ENCODE measurements at places on chromosomes 2 and 18. TPM values are rescaled to one million over a fixed set of nuclear protein-coding genes. Genes with fewer than 3 reads are reported as not detected.

The KIF1A gene
- 0.22 TPM for polyA plus RNA-seq

DNA sequence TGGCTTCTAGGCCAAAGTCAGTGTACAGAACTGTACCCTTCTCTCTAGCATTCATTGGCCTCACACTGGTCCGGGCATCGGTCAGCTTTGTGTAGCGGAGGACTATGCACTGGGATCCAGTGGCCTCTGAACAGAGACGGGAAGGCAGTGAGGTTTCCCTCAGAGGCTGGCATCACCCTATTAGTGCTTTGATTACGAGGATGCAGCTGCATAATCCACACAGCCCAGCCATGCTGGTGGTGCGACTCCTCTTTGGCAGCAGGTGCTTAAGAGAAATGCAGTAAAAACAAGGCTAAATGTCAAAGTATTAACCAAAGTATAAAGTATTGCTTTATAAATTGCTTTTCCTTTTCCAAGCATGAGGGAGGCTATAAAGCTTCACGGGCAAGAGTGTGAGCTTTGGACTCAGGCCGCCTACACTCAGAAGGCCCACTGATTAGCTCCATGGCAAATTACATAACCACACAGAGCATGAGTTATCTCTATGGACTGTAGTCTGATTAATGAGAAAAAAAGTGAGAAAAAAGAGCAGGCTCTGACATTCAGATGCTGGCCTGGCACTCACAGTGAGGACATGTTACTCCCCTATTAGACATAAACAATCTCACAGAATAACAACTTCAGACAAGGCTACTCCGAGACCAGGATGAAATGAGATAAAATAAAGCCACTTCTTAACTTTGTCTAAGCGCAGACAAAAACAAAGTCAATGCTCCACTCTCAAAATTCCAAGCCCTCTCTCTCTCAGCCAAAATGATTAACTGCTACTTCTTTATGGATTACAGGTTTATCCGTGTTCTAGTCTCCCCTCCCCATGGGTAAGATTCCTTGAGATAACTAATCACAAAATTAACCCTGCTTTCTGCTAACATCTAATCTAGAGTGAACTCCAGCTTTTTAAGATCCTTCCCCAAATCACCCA is 6.4 kb upstream of the CRYGC start:
- DNase-seq: no peak

The ELAC1 gene
- 13.1 TPM for polyA plus RNA-seq

The DUSP2 gene
- polyA plus RNA-seq: 3.1 TPM

- peak; percentile 55 for DNase-seq
Observed at GRCh38 chr18:9779630-9780029, 71.5 kb downstream of the RAB31 start.

The TGFA gene
- 9.7 TPM for polyA plus RNA-seq

DNA sequence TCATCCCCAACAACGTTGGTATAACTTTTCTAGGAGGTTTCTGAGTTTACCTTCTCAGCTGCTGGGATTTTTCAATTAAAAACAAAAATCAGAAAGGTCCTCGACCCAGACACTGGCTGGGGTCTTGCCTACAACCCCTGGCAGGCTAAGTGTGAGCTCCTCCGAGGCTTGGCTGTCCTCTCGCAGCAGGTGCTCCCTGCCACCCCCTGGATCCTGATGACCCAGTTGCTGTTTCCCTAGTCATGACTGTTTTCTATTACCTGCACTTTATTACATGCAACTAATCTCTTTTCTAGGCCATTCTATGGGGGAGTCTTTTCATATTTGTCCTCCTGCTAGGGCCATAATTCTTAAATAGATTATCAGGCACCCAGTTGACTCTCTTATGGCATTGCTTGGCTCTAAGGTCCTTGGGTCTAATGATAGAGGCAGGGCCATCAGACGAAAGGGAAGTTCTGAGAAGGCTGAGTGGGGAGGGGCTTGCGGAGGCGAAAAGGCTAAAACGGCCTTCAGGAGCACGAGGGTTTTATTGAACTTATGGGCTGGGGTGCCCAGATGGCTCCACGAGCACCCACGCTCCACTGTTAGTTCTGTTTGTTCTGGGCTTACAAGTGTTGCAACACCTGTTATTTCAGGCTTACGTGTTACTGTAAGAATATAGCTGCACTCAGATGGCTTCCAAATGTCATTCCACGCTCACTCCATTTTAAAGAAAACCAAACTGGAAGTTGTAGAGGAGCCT is 166.0 kb downstream of the NCK2 start:
- DNase-seq: no peak

The DTNA gene
- 6.2 TPM for polyA plus RNA-seq

DNA sequence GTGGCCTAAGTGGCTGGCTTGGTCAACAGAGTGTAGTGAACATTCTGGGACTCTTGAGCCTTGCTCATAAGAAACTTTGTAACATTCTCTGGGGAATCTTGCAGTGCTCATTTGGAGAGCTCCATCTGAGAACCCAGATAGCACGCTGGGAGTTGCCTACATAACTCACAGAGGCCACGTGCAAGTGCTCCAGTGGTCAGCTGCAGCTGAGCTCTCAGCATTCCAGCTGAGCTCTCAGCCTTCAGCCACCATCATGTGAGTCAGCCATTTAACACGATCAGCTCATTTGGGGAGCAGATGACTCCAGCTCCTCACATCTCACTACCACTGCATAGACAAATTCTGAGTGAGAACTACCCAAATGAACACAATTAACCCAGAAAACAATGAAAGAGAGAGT is 25.5 kb upstream of the CTNNA2 start:
- no peak for DNase-seq

The EML6 gene
- polyA plus RNA-seq: 0.49 TPM

The PPP1R1C gene
- polyA plus RNA-seq: not detected

The RBMS1 gene
- polyA plus RNA-seq: 87.1 TPM

DNA sequence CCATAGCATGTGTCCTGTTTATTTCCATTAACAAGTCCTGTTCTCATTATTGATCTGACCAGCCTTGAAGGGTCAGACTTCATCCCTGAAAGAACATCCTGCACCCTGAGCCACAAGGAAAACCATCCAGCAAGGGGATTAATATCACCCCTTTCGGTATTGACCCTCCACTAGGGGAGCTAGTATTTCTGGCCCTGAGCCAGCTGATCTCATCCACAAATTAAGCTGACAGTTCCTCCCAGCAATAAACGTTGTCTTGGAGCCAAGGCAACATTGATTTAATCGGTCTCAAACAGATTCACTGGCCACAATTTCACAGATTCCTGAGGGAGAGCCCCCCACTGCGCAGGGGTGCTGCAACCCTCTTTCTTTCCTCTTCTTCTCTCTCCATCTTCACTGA is 353.1 kb upstream of the FANCL start:
- peak; percentile 15 for DNase-seq

DNA sequence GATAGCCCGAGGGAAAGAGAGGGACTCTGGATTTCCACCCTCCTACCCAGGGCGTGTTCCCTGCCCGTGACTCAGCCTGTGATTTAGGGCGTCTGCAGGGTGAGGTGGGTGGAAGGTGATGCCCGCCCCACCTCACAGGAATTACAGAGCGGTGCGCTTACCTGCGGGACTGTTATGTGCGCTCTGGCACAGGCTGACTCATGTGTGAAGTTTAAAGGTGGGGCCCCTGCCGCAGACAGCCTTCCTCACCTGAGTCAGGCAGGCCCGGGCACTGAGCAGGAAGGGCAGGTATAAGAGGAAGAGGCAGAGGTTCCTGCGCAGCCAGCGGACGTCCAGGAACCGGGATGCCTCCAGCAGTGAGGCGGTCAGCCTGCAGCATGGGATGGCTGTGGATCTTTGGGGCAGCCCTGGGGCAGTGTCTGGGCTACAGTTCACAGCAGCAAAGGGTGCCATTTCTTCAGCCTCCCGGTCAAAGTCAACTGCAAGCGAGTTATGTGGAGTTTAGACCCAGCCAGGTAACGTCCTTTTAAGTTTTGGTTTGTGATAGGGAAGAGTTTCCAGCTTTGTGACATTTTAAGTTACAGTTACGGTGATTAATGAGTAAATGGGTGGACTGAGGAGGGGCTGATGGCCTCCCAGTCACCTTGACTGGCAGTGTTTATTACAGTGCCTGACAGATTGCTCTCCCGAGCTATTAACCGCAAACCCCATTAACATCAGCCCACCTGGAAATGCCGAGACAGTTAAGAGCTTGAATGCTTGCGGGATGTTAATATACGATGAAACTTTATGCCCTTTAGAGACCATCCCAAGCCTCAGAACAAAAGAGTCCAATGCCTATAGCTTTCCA is 141.6 kb upstream of the TTC39C start:
- no peak for DNase-seq

The MAP3K20 gene
- 68.9 TPM for polyA plus RNA-seq

- no peak for DNase-seq
Observed at GRCh38 chr2:136139631-136140030, 21.7 kb upstream of the CXCR4 start.

GRCh38 chr2:119517433-119517832 is 6.8 kb downstream of the SCTR start:
- peak; percentile 74 for DNase-seq

The ANKRD62 gene
- not detected for polyA plus RNA-seq

GRCh38 chr2:125643585-125643984 is 1012.4 kb upstream of the GYPC start:
- no peak for DNase-seq

DNA sequence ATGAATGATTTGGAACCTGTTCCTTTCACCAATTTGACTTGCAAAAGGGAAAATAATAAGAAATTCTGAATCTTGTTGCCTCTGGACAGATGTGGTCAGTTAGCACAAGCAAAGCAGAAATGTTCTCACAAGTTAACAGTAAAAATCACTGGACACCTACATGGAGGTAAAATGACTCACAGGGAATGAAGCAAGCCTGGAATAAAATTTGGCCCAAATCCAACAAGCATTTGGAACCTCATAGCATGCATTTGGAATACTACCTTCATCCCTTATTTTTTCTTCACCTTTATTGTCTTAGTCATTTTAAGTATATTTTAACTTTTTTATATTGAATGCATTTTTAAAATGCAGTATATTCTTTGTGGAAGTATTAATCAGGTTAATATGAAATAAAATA is 602.9 kb downstream of the ARHGAP15 start:
- DNase-seq: no peak

DNA sequence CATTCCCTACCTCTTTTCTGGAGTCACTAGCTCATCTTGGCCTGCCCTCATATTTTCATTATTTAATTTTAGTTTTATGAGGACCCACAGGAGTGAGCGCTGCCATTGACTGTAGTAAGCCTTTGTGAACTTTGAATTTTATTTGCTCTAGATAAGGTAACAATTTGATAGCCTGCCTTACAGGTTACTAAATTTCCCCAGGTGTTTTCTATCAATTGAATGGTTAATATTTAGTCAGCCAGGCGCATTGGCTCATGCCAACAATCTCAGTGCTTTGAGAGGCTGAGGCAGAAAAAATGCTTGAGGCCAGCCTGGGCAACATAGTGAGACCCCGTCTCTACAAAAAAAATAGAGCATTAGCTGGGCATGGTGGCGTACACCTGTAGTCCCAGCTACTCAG is 50.2 kb downstream of the DAW1 start:
- DNase-seq: no peak

The CERKL gene
- 5.2 TPM for polyA plus RNA-seq

The FSHR gene
- polyA plus RNA-seq: not detected

- DNase-seq: no peak
Observed at GRCh38 chr2:73283545-73284295, 558 bp downstream of the FBXO41 start.

DNA sequence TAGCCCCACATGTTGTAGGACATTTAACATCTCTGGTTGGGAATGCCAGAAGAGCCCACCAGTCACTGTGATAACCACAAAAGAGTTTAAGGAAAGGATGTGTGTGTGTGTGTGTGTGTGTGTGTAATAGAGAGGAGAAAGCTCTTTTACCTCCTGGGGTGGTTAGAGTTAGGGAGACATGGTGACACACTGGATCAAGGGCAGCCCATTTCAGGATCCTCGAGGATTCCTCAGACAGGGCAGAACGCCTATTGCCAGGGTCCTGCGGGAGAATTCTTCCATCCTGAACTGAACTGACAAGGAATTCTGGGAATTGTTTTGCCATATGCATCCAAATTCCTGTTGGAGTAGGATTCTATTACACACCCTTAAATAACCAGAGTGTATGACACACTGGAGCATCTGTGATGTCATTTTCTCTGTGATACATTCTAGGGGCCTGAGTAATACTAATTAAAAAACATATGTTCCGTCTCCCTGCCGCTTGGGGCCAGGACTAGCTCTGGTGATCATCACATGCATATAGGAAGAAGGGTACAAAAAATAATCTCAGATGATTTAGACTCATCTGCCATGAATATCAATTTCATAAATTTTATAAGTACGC is 156.4 kb upstream of the MMADHC start:
- peak; percentile 94 for DNase-seq

DNA sequence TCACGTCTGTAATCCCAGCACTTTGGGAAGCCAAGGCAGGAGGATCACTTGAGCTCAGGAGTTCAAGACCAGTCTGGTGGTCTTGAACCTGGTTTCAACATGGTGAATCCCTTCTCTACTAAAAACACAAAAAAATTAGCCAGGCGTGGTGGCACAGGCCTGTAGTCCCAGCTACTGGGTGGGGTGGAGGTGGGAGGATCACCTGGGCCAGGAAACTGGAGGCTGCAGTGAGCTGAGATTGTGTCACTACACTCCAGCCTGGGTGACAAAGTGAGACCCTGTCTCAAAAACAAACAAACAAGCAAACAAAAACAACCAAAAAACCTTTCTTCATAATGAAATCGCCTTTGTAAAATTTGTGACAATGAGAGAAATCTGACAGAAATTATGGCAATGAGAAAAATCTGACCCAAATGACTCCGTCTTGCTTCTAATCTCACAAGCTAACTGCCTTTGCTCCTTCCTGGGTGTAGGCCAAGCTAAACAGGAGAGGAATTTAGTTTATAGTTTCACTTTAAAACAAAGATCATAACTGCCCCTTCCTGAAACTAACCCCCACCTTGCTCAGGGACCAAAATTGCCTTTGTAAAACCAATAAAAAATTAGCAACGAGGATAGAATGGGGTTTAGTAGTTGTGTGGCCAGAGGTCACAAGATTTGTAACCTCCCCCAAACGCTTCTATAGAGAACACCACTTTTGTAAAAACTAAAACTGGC is 60.7 kb upstream of the KIF5C start:
- DNase-seq: peak; percentile 27

DNA sequence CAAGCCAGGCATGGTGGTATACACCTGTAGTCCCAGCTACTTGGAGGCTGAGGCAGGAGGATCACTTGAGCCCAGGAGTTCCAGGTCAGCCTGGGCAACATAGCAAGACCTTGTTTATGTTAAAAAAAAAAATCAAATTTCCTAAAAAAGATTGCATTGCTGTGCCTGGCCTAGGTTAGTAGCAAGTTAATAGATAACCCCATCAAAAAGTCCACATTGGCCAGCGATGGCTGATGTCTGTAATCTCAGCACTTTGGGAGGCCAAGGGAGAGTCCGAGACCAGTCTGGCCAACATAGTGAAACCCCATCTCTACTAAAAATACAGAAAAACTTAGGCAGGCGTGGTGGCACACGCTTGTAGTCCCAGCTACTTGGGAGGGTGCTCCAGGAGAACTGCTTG is 38.7 kb downstream of the PARD6G start:
- no peak for DNase-seq

DNA sequence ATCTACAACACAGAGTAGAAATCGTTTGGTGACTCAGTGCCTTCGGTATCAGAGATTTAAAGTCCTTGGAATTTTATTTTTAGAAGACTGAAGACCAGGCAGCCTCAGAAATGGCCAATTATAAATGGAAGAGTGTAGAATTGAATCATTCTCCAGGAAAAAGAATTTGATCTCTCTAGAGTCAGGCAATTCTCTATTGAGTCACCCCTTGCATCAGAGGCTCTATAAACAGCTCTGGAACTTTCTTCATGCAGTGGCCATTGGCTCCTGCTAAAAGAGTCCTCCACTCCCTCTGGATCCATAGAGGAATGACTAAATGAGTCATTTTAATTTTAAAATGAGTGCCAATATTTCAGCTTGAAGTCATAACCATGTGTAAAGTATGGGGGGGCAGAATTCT is 816.2 kb downstream of the TDRD15 start:
- no peak for DNase-seq
